Astrocyte (in vitro differentiated cells and primary cell): ENCODE measurements at places on chromosomes 4 and X.

DNA sequence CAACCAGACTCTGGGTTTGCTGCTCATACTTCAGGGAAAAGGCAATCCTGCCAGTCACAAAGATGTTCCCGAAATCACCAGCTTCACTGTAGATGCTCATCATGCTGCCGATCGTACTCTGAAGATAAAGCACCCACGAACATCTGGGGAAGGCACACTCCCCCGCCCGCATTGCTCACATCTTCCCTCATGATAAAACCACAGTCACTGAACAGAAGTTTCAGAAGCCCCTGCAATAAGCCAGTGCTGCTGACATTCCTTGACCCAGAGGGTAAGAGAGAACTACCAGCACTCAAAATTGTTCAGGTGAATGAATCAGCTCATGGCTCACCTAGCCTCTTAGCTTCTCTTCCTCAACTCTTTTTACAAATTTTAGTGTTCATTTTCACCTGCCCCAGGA is 43.1 kb downstream of the SRPX2 start:
- DNase-seq = no peak

- DNase-seq = peak; percentile 34
These were observed 147.9 kb downstream of the NSUN7 start for GRCh38 chr4:40897557-40898203.

- DNase-seq = no peak
These were observed 217.7 kb upstream of the CENPE start for GRCh38 chr4:103415801-103416200.

- no peak for DNase-seq
These were observed 108.0 kb upstream of the PCDH18 start for GRCh38 chr4:137640156-137640837.

- DNase-seq = no peak
These were observed 62.7 kb upstream of the EDNRA start for GRCh38 chr4:147418226-147418625.

DNA sequence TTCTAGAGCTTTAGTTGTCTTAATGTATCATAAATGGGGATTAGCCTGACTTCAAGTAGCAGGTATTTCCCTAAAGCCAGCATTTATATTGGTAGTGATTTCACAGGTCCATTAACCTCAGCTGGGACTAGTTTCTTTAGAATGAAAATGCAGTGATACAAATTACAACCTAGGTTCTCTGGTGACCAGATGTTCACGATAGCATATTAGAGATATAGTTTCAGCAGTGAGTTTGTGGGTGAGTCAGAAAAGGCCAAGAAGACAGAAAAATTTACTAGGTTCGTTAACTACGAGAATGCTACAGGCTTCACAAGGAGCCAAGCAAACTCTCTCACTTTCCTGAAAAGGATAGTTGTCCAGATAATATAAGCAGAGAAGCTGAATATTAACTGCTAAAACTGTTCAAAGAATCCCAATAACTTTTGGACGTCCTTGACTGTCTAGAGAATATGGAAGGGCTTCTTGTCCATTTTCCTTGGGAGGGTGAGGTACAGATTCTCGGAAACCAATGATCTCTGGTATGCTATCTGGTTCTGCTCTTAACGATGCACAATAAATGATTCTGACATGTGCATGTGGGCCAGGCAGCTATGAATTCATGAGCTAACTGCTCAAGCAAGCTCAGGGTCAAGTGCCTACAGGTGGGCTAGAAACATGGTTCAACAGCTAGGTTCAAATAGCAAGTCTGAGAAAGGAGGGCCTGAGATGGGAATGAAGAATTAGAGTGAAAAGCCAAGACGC is 6.0 kb upstream of the SPCS3 start:
- DNase-seq = no peak
